A549 (cell line): ENCODE measurements at places on chromosomes 4 and X.

DNA sequence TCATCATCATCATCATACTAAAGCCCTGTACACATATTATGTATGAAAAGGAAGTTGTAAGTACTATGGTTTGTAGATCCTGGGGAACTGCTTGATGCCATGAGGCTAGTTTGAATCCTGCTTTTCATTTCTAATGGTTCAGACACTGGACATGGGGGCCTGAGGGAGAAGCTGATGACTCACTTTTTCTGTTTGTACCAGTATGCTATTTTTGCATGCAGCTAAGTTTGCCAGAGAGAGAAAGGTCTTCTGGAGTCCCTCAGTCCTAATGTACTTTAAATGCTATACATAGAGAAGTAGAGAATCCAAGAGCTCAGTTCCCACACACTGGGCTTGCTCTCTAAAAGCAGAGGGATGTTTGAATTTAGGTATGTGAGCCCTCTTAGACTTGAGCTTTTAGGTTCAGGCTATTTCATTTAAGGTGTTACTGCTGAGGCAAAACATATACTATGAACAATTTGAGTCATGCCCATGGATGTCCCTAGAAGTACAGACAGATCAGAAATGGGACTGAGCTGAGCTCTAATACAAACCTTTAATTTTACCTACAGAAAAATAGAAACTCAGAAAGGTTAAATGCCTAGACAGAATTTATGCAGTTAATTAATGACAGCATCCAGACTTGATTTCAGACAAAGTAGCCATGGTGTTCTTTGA, 17.6 kb upstream of the HS3ST1 start:
- DNase-seq = no peak

DNA sequence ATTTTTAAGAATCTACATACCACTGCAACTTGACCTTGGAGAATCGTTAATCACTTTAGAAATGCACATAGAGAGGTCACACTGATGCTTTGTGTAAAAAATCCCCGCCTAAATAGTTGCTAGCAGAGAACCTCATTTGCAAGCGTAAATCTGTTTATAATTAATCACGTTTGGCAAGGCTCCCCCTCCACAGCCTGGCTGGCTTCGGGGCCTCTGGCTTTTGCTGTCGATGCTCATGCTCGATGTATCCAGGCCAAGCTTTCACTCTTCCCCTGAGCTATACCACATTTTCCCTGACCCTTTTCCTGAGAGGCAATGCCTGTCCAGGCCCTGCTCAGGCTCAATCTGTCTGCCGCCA, 23.4 kb downstream of the CYTL1 start:
- DNase-seq = no peak

GRCh38 chrX:28582511-28582910, 4.7 kb upstream of the IL1RAPL1 start:
- DNase-seq = no peak

- DNase-seq = no peak
Measured at GRCh38 chr4:69120870-69121269, 24.6 kb downstream of the UGT2B7 start.
